T follicular helper cell (primary cell): ENCODE measurements at places on chromosomes 13 and 19.
A peak's percentile ranks its signal among the peaks of the same experiment; 100 is the strongest.

DNA sequence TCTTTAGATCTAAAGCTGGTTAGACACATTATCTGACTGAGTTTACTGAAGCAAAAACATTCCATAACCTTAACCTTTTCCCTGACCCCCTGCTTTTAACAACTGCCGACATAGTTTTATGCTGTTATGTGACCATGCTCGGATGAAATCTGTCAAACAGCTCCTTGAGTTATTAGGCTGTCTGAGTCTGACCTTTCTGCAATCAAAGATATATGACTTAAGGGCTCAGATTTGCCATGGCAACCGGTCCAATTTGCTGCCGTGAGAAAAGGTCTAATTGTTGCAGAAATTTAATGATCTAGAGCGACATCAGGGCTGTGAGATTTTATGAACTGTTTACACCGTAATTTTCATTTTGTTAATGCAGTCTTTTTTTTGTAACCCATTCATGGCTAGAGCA, 61.8 kb downstream of the URI1 start:
- no peak for DNase-seq

GRCh38 chr13:86765462-86765861, 905.7 kb upstream of the SLITRK5 start:
- DNase-seq = no peak

DNA sequence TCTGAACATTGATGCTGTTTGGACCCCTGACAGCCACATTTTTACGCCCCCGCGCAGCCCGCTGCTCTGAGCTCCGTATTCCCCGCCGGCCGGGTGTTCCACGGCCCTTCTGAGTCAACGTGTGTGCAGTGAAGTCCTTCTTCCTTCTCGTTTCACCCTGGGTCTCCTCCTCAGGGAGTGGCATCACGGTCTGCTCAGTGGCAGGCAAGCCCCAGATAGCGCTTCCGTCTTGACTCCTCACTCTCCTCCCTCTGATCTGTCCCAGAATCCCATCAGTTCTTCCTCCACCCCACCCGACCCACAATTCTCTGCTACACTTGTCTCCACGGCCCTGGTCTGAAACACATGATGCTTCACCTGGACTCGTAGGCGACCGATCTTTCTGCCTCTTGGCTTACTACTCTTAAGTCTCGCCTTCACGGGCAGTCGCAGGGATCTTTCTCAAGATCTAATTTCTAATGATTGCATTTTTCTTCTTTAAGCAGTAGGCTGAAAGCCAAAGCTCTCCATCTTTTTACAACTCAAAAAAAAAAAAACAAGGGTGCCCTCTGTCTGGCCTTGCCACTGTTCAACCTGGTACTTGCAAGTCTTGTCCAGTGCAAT, 33.9 kb downstream of the CCNE1 start:
- DNase-seq = no peak

DNA sequence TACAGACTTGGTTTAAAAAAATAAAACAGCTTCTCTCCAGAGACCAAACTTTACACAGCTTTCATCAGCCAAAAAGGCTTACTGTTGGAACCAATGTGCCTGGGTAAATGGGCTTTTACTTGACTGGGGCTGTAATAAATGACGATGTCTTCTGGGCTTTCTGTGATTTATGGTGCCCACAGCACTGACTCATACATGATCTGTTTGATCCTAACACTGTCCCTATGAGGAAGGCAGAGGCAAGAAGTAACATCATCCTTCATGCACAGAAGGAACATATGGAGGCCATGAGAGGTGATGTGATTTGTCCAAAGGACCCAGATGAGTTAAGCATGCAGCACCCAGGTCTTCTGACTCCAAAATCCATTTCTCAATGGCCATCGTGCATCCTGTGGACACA, 77.4 kb downstream of the DOCK9 start:
- no peak for DNase-seq

- no peak for DNase-seq
Observed at GRCh38 chr19:9115307-9115813, at the start of gene OR7G1. TSS of gene OR7G1 (minus strand) at chr19:9115763. CDS start at chr19:9115763, 0 bp downstream.

DNA sequence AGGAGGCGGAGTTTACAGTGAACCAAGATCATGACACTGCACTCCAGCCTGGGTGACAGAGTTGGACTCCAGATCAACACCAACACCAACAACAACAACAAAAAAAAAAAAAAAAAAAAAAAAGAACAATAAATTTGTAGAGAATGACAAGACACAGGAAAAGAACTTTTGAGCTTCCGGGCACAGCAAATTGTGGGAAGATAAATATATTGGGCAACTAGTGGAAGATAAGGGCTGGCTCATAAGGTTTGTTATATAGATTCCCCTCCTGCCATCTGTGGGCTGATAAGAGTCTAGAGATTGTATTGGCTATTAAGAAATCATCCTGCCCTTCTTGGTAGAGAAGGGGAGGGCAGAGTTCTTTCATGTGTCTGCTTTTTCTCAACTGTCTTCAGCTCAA, 33.1 kb upstream of the CYP2S1 start:
- no peak for DNase-seq

- DNase-seq = peak; percentile 62
Observed at GRCh38 chr19:3324405-3324856, 42.0 kb upstream of the NFIC start.

- DNase-seq = no peak
Observed at GRCh38 chr19:45496349-45496953, 396 bp downstream of the RTN2 start.

DNA sequence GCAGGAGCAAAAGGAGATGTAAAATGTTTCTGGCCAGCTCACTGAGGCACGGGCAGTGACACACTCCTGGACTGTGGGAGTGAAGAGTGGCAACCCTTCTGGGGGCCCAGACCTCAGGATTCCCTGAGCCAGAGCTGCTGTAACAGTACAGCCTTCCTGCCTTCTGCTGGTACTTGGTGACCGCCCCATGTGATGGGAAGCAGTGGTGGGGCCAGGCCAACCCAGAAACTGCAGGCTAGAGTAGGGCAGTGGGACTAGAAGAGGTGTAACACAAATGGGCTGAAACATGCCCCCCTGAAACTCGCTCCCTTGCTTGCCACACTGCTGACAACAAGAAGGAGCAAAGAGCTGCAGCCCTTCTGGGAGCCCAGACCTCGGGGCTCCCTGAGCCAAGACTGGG, 217.1 kb upstream of the TRPC4 start:
- DNase-seq = no peak

DNA sequence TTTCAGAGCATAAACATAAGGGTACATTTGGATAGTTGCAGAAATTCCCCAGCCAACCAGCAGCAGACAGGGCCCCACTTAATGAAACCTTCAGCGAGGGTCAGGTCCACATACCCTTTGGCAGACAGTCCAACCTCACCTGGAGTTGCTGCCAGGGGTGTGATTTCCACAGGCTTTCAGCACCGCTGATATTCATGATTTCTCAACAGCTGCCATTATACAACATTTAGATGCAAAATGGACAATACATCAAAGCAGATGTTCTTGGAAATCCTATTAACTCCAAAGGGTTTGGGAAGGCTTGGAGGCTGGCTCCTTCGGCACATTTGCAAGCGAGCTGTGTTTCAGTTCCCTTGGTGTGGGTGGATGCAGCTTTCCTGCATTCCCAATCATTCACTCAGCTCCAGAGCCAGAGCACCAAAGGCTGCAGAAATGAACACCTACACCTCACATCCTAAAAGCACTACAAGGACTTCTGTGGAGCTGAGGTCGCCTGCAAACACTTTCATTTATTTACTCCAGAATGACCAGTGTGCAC, 147.2 kb upstream of the VSTM2B start:
- DNase-seq = no peak
